ENCODE measurements at places on chromosomes 1 and 21. TPM values are rescaled to one million over a fixed set of nuclear protein-coding genes. Genes with fewer than 3 reads are reported as not detected.

HES3 gene
- not detected for total RNA-seq

ATAD3C gene
- 1.4 TPM for total RNA-seq

- no peak for DNase-seq
Observed at GRCh38 chr1:230160957-230161771, 94.1 kb downstream of the GALNT2 start.

DNA sequence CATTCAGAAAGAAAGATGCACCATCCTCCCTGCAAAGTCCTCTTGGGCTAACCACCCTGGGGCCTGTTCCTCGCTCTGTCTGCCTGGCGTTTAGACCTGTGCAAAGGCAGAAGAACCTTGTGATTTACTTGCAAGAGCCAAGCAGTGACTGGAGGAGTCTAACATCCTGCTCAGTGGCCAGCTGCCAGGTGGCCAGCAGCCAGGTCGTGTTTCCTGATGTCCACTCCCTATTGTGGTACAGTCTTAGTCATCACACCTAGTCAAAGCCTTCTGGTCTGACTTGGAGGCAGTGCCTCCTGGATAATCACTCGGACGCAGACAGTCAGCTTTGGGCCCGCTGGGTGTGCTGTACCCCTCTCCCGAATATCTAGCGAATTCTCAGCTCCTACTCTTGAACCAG lies 118.1 kb downstream of the PGBD5 start:
- DNase-seq: no peak

GRCh38 chr1:47927165-47927564 lies 70.0 kb downstream of the TRABD2B start:
- no peak for DNase-seq

DNA sequence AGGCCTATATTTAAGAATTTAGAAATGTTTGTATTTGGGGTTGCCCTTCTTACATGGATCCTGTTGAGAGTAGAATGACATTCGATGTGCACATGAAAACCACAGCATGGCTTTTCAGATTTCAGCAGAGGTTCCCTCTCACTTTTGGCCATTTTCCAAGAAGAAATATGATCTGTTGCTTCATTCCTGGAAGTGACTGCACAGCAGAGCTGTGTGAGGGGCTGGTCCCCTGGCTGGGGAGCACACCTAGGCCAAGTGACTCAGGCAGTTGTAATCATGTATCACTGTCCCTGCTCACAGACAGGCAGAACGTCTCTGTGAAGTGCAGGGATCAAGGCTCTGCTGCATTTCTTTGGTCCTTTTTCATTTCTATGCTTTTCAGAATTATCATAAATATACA lies 32.3 kb downstream of the AGT start:
- no peak for DNase-seq

GRCh38 chr1:180155182-180155682 lies 563 bp downstream of the QSOX1 start:
- DNase-seq: peak; percentile 28
